ENCODE measurements at places on chromosomes 3 and 15.

GRCh38 chr3:62479326-62479725 is 106.0 kb upstream of the FEZF2 start:
- no peak for DNase-seq

GRCh38 chr3:87855616-87856015 is 203.2 kb downstream of the CGGBP1 start:
- DNase-seq, result no peak

DNA sequence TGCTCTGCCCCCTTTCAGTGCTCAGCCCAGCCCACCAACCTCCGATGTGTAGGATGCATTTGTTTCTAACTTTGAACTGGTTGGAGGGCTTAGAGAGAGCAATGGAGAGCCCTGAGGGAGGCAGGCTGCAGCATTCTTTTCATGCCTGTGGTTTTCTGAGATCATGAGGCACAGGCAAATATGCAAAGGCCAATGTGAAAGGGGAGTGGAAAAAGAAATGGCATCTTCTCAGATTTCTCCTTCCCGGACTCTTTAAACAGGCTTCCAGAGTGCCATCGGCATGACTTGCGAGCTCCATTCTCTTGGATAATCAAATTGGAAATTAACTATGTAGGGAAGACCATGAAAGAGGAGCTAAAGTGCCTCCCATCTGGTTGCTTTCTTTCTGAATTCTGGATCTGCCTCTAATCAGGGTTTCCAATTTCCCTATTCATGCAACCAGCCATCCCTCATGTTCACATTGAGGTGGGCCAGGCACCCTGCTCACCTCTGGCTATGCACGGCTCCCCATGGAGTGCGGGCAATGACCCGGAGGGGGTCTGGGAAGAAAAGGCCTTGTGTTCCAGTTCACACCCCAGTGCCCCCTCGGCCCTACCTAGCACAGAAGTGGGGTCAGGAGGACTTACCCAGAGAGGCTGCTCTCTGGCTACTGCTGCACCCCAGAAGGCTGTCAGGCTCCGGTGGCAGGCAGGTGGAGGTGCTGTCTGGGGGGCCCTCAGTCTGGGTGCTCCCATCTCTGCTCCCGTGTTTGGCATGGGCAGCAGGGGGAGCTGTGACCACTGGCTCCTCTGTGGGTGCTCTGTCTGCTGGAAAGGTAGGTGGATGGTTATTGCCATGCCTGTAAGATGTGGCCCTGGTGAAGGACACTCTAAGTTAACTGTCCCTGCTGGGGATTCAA is 16.1 kb downstream of the AMOTL2 start:
- no peak for DNase-seq

DNA sequence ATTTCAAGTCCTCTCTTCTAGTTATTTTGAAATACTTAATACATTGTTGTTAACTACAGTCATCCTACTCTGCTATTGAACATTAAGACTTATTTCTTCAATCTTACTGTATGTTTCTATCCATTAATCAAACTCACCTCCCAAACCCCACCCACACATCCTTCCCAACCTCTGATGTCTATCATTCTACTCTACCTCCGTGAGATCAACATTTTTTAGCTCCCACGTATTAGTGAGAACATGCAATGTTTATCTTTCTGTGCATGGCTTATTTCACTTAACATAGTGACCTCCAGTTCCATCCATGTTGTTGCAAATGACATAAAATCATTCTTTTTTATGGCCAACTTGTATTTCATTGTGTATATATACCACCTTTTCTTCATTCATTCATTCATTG is 236.6 kb upstream of the CTNNB1 start:
- DNase-seq, result no peak

- DNase-seq, result no peak
Measured at GRCh38 chr15:80641384-80641783, 53.7 kb upstream of the ABHD17C start.

GRCh38 chr15:92687195-92687602 is 31.6 kb upstream of the FAM174B start:
- DNase-seq, result no peak

DNA sequence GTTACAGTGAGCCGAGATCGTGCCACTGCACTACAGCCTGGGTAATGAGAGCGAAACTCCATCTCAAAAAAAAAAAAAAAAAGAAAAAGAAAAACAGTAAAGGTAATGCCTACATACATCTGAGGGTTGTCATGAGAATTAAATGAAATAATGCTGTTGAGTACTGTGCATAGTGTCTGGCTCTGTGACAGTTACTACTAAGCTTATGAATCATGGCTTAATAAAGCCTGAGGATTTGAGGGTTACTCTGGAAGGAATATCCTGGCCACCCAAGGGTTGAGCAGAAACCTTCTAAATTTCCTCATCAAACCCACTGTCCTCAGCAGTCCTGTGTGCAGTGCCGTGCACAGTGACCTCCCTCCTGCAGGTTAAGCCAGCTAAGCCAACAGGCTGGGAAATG is 26.8 kb upstream of the ELP6 start:
- no peak for DNase-seq

GRCh38 chr15:58221591-58222241 is 83.5 kb downstream of the AQP9 start:
- DNase-seq, result no peak

GRCh38 chr15:96355568-96356187 is 25.2 kb downstream of the NR2F2 start:
- no peak for DNase-seq

- DNase-seq, result no peak
Measured at GRCh38 chr3:188397766-188398705, 244.1 kb downstream of the LPP start.

DNA sequence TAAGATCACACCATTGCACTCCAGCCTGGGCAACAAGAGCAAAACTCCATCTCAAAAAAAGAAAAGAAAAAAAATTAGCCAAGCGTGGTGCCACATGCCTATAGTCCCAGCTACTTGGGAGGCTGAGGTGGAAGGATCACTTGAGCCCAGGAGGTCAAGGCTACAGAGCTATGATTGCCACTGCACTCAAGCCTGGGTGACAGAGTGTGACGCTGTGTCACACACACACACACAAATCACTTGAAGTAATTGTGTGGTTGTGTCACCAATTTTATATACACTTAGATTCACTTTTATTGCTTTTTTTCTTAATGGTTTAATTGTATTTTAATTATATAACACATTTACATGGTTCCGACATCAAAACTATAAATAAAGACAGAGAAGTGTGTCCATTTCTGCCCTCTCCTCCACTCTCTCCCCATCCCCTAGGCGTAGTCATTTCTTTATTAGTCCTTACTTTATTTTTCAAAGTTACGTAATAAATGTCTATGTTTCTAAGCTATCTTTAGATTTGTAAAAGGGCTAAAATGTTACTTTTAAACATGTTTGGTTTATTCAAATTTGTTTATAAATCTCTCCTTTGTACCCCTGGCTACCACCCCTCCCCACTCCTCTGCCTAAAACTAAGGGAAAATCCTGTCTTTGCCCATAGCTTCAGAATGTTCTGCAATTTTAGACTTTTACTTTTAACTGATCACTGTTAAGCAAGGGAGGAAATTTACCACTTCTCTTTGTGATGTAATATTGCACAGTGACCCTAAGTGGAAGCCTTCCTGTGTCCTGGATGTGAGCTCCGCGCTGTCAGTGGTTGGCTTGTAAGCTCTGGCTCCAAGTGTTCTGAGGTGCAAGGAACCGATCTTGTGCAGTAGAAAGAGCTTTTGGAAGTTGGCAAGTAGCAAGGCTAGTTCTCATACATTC is 10.8 kb upstream of the VILL start:
- DNase-seq, result no peak

DNA sequence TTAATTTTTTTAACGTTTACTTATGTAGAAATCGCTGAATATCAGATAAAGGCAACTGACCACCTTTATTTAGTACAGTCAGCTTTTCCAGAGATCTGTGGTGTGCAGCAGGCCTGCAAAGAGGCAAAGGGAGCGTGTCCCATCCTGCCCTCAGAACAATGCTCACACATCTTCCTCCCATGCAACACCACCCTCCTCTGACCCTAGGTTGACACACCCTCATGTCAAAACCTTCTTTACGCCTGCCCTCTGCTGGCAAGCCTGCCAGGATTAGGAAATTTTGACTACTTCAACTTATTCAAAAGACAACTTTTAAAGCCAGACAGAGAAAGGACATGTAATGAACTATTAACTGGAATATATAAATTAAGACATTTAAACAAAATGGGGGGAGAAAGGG is 513.7 kb downstream of the FOXP1 start:
- DNase-seq, result peak; percentile 64

GRCh38 chr15:31328969-31329639 is 2.5 kb downstream of the KLF13 start:
- DNase-seq, result no peak

DNA sequence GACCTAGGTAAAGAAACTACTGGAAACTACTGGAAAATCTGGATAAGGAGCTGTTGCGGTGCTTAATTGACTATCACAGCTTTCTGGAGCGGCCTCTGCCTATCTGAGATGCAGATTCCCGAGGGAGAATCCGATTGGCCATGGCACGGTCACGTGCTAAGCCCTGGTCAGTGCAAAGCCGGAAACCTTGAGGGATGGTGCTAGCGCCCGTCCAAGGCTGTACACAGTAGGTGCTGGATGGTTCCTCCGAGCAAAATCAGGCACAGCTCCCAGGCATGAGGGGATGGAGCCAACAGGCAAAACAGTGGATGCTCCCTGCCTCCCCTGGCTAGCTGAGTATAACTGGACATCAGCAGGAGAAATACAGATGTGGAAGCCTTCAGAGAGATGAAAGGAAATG is 238.7 kb upstream of the HES1 start:
- no peak for DNase-seq

GRCh38 chr15:85581495-85581894 is 201.1 kb downstream of the AKAP13 start:
- DNase-seq, result peak; percentile 22

DNA sequence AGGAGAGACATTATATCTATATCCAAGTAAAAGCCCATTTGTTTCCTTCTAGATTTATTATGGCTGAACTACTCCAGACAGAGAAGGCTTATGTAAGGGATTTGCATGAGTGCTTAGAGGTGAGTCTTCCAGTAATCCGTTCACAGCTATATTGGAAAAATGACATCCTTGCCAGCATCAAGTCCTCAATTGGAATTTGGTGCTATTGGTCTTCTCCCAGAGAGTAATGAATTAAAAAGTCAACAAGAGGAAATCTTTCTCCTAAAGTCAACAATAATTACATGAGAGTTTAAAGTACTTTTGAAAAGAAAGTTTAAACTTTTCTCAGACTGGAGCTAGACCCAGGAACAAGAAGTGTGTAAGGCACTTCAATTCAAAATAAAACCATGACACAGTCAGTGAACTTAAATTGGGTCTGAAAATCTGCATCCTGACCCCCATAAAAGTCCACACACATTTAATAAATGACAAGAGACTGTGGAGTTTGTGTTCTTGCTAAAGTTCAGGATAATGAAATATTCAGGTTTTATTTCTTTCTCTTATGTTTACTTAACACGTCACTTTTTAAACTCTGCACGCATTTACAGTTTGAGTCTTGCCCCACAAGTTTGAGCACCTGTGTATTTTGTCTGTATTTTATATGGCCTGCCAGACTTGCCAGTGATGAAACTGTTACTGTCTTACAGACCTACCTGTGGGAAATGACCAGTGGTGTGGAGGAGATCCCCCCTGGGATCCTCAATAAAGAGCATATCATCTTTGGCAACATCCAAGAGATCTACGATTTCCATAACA is 268.2 kb upstream of the UMPS start:
- DNase-seq, result no peak

DNA sequence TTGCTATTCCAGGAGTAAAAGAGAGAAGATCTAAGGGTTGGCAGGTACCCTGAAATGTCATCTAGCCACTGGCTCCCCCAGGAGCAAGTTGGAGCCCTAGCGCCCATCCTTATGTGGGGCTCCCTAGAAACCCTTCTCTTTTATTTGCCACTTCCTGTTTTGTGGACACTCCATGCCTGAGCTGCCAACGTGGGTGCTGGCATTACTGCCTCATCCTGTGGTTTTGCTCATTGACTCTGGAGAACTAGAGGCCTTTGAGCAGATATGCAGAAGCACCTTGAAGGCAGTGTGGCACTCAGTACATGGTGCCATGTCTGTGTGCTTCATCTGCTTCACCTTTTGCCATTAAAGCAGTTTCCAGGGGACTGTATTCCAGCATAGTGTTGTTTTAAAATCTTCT is 8.1 kb downstream of the EDEM1 start:
- DNase-seq, result no peak

DNA sequence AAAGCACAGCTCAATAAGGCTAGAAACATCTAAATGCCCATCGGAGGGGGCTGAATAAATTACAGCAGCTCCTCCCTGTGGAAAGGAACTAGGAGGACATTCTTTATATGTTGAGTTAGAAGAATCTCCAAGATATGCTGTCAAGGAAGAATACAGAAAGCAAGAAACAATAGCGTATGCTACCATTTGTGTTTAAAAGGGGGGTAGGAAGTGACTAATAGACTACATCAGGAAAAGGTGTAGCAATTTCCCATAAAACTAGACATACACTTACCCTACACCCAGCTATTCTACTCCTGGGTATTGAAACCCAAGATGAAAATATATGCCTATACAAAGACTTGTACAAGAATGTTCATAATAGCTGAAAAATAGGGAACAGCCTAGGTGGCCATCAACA is 21.6 kb downstream of the SEC61A1 start:
- no peak for DNase-seq

- DNase-seq, result no peak
Measured at GRCh38 chr15:93974804-93975481, 256.4 kb upstream of the MCTP2 start.

GRCh38 chr3:173410849-173411248 is 13.3 kb downstream of the NLGN1 start:
- no peak for DNase-seq

DNA sequence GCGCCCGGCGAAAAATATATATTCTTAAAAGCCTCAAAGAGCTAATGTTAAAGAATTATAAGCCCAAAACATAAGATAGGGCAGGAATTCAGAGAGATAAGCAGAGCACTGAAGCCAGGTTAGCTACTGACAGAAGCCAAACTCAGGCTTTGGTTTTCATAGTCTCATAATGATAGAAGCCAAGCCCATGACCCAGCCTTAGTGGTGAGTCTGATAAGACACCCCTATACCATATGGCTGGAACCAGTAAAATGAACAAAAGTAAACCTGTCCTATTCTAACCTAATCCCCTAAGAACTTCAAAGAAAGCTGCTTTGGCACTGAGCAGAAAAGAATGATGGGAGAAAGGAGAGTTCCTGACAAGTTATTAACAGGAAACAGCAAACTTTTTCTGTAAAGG is 25.9 kb downstream of the MYO9A start:
- no peak for DNase-seq

DNA sequence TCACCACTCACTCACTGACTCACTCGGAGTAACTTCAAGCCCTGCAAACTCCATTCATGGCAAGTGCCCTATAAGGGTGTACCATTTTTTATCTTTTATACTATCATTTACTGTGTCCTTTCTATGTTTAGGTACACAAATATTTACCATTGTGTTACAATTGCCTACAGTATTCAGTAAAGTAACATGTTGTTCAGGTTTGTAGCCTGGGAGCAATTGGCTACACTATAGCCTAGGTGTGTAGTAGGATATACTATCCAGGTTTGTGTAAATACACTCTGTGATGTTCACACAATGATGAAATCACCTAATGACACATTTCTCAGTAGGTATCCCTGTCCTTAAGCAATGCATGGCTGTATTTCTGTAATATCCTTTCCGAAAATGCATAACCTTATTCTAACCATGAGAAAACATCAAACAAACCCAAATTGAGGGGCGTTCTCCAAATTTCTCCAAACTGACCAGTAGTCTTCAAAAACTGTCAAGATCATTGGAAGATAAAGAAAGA is 17.9 kb upstream of the CNOT10 start:
- no peak for DNase-seq
